Inflammatory macrophage treated with lipopolysaccharide for 1 hour (primary cell): ENCODE measurements at places on chromosomes 16 and 17.

DNA sequence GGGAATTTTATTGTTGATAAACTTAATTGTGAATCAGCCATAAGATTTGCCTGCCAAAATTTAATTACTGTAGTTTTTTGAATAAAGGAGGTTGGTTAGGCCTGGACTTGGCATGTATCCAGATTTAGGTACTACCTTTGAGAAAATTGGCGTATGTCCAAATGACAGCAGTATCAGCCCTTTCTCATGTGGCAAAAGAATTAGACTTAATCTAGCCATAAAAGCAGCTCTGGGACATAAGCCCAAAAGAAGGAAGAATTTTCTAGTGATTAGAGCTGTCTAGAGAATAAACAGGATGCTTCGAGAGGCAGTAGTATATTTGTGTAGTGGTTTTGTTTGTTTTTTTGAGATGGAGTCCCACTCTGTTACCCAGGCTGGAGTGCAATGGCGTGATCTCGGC, 27.7 kb downstream of the PPM1E start:
- DNase-seq, result no peak

DNA sequence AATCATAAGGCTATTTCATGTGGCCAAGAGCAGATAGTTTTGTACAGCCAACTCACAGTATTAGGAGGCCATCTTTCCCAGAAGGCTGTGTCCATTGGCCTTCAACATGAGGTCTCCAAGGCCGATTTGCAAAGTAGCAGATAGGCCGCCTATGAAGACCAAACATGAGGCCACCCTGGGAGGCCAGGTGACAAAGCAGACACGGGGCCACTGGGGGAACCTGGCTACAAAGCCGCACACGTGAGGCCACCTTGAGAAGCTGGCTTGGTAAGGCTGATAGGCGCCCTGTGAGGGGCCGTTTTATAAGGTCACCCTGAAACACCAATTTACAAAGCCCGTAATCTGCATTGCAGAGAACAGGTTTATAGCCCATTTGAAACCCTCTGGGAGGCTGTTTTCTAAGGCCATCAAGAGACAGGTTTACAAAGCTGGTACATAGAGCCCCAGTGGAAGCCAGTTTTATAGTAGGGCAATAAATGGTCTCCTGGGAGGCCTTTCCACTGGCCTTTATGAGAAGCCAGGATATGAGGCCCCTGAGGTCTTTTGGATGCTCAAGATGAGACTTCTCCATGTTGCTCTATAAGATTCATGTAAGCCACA, 4.9 kb downstream of the KDM8 start:
- DNase-seq, result no peak

DNA sequence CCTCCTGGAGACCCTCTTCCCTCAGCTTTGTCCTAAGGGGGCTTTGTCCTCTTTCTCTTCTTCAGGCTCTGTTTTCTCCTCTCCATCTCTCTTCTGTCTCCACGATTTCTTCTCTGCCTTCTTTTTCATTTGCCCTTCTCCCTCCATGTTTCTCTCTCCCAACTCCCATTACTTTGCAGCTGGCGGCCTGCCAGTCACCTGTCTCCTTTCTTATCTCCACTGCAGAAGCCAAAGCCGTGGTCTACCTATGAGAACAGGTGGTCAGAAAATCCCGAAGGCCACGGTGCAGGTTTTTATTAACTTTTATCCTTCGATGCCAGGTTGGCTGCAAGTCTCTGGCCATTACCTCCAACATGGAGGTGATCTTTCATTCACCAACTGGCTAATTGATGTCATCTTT, 45.1 kb downstream of the FZD2 start:
- no peak for DNase-seq

- DNase-seq, result peak; percentile 67
Measured at GRCh38 chr16:89357055-89357816, 133.1 kb downstream of the ANKRD11 start.

- peak; percentile 76 for DNase-seq
Measured at GRCh38 chr17:58249270-58250133, 11.1 kb downstream of the LPO start.

DNA sequence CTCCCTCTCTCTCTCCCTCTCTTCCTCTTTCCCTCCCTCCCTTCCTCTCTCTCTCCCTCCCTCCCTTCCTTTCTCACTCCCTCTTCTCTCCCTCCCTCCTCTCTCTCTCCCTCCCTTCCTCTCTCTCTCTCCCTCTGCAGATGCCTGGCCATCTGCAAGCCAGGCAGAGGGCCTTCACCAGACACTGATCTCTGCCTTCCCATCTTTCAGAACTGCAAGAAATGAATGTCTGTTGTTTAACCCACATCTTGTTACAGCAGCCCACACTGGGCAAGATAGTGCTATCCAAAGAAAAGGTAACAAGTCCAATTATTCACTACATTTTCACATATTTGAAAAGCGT, 26.2 kb upstream of the CDRT4 start:
- no peak for DNase-seq
